ENCODE measurements at places on chromosomes 2 and 18. TPM values are rescaled to one million over a fixed set of nuclear protein-coding genes. Genes with fewer than 3 reads are reported as not detected.

Gene DNAH7
- not detected for total RNA-seq

Gene WDR7
- 22.2 TPM for total RNA-seq

Gene TEX44
- not detected for total RNA-seq

DNA sequence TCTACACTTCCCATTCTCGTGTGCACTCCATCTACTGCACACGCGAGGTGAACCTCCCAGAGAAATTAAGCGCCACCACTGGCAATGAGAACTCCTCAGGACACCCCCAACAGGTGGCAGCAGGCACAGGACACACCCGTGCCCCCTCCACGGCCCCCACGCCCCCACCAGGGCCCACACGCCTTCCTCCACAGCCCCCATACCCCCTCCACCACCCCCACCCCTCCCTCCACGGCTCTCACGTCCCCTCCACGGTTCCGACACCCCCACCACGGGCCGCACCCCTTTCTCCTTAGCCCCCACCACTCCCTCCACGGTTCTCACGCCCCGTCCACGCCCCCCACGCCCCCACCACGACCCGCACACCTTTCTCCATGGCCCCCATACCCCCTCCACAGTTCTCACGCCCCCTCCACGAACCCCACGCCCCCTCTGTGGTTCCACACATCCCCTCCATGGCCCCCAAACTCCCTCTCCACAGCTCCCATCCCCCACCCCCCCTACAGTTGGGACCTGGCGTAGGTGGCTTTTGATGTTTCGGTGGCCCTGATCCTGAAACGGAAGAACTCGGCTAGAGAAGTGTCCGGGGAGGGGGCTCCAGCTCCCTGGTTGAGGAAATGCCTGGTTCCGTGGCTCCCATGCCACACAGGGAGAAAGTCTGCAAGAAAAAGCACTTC lies 110.8 kb downstream of the ZNF516 start:
- peaks cover 5% of the 10 kb centered on the region for H3K4me1 ChIP-seq
- H3K27ac ChIP-seq, result no peak overlapping the region
- no peaks in the 10 kb centered on the region for H3K36me3 ChIP-seq
- DNase-seq, result no peak
- no peak overlapping the region for H3K4me3 ChIP-seq

Gene WNT6
- total RNA-seq, result 0.48 TPM

DNA sequence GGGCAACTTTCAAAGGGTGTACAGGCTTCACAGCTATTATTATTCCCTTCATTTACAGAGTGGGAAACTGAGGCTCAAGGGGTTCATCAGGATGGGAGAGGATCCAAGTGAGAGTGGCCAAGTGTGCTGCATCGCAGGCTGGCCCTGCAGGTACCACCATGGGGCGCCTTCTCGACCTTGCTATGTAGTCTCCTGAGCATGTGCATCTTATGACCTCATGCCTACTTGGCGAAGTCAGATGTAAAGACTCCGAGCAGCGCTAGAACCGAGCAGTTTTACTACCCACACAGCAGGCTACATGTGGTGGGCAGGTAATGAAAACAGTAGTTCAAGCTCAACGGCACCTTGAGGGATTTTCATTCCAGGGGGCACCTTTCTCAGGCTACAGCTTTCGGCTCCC lies 42.0 kb downstream of the TFCP2L1 start:
- no peak for DNase-seq
- no peak overlapping the region for H3K27ac ChIP-seq
- no peak overlapping the region for H3K4me3 ChIP-seq
- H3K27me3 ChIP-seq, result no peaks in the 10 kb centered on the region
- no peaks in the 10 kb centered on the region for H3K36me3 ChIP-seq

Gene SERPINB11
- not detected for total RNA-seq

DNA sequence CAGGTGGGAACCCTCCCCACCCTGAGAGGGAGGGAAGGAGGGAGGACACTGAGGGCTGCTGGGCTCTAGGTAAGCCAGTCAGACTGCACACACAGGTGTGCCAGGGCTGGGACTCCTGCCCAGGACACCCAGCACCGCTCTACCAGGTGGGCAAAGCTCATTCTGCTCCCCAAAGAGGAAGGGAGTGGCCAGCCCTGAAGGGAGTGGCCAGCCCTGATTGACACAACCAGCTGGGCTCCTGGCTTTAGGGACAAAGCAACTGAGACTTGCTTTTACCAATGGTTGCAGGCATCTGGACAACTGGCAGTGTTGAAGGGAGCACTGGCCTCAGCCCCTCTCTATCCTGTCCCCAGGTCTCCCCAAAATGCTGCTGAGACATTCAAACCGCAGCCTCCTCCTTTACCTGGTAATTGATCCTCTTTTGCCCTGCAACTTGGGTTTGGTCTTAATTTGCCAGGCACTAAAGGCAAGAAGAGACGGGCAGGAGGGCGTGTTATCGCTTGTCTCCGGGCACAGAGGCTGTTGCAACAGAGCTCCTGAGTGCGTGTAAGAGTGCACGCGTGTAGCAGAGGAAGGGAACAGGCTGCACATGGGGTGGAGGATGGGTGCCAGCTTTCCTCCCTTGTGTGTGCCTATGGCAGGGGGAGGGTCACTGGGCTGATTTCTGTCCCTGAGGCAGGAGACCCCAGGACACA lies 14.5 kb upstream of the FOSL2 start:
- H3K27me3 ChIP-seq, result no peaks in the 10 kb centered on the region
- peaks cover 18% of the 10 kb centered on the region for H3K4me1 ChIP-seq
- DNase-seq, result peak; percentile 87
- peak overlapping the region; percentile 31 for H3K4me3 ChIP-seq

DNA sequence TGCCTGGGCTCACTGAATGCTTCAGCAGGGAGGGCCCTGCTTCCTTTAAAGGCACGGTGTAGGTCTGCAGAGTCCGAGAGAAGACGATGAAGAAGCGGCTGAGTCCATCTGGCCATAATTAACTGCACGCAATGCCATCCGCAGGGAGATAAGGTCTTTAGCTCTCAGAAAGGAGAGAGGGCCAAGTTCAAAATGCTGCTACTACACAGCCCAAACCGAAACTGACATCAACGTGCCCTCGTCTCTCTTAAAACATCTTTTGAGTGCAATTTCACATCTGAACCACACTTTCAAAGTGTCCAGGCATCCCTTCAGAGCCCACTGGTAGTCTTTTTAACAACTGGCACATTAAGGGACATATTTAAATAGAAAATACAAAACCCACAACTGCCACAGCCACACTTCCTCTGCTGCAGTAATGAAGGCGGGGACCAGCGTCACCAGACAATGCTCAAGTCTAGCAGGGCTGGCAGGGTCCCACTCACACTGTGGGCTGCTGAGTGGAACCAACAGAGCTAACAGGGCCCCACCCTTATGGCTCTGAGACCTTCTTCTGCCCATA lies 35.8 kb downstream of the ST3GAL5 start:
- H3K27me3 ChIP-seq, result no peaks in the 10 kb centered on the region
- H3K4me3 ChIP-seq, result peak overlapping the region; percentile 12

GRCh38 chr2:217753460-217754200 lies 249.2 kb downstream of the TNS1 start:
- H3K4me1 ChIP-seq, result no peaks in the 10 kb centered on the region
- H3K4me3 ChIP-seq, result no peak overlapping the region
- no peaks in the 10 kb centered on the region for H3K27me3 ChIP-seq
- no peaks in the 10 kb centered on the region for H3K36me3 ChIP-seq
- DNase-seq, result no peak

Gene MAP4K3
- total RNA-seq, result 37.0 TPM

DNA sequence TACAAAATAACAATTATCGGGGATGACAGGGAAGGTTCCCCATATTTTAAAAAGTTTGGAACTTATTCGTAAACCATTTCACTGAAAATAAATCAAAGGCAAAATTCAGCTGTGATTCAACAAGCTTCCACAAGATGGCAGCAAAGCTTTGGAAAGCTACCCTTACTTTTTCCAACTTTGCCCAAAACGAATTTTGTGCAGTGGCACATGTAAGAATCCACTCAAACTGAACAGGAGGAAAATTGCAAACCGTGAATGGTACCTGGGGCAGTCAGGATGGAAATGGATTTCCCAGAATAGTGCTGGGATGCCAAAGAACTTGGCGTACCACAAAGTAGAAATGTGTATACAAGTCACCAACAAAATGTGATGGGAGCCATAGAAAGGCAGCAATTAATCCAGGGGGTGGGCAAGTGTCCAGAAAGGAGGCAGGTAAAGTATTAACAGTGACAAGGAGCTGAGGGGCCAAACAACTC lies 10.7 kb downstream of the RPL31 start:
- H3K36me3 ChIP-seq, result peaks cover 3% of the 10 kb centered on the region
- H3K27ac ChIP-seq, result no peak overlapping the region
- H3K27me3 ChIP-seq, result no peaks in the 10 kb centered on the region

- H3K27me3 ChIP-seq, result no peaks in the 10 kb centered on the region
- no peak overlapping the region for H3K27ac ChIP-seq
- H3K4me1 ChIP-seq, result no peaks in the 10 kb centered on the region
- DNase-seq, result no peak
- H3K4me3 ChIP-seq, result no peak overlapping the region
- no peaks in the 10 kb centered on the region for H3K36me3 ChIP-seq
Measured at GRCh38 chr2:53562407-53562806, 205.2 kb upstream of the CHAC2 start.

GRCh38 chr2:151165105-151165684 lies 96.5 kb downstream of the RBM43 start:
- no peak overlapping the region for H3K27ac ChIP-seq
- no peak overlapping the region for H3K4me3 ChIP-seq
- H3K4me1 ChIP-seq, result no peaks in the 10 kb centered on the region
- no peaks in the 10 kb centered on the region for H3K36me3 ChIP-seq
- no peak for DNase-seq
- no peaks in the 10 kb centered on the region for H3K27me3 ChIP-seq

Gene KCNE4
- total RNA-seq, result 1.7 TPM

- H3K4me1 ChIP-seq, result peaks cover 2% of the 10 kb centered on the region
- H3K4me3 ChIP-seq, result no peak overlapping the region
Measured at GRCh38 chr2:170161516-170162270, 16.3 kb upstream of the MYO3B start.

DNA sequence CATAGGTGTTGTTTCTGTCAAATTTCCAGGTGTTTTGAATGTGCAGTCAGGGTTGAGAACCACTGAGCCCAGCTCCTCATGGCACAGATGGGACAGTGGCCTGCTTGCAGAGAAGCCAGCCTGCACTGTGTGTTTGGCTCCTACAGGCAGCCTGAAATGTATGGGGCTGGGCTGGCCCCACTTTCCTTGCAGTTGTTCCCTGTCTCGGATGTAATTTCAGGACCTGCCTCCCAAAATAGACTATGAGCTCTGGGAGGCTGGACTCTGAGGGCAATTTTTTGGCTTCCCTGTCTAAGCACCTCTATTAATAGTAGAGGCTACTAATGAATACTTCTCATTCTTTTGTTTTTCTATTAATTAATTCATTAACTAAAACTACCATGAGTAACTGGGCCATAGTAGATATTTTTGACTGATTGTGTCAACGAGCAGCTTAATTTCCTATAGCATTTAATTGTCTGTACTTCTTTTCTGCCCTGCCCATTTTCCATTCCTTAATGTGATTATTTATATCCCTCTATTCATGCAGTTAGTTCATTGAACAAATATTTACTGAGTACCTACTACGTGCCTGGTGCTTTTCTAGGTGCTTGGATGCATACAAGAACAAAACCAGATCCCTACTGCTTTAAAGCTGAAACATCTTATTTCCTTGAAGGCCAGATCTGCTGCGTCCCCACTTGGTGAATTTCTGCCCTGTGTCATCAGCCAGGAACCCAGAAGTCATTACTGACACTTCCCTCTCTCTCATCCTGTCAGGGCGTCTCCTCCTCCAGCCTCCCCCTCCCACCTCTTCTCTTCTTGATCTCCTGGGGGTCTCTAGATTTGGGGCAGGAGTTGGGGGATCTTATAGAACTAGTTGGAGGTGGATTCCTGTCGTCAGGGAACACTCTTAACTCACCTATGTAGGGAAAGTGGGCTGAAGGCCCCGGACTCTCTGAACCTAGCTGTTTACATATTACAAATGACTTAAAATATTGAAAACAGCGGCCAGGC lies 16.3 kb downstream of the DYSF start:
- H3K4me3 ChIP-seq, result peak overlapping the region; percentile 75
- peaks cover 80% of the 10 kb centered on the region for H3K4me1 ChIP-seq
- no peaks in the 10 kb centered on the region for H3K27me3 ChIP-seq
- H3K27ac ChIP-seq, result peak overlapping the region; percentile 90
- DNase-seq, result peak; percentile 44

GRCh38 chr2:96108151-96108540 lies 8.2 kb downstream of the ADRA2B start:
- DNase-seq, result no peak
- H3K4me1 ChIP-seq, result no peaks in the 10 kb centered on the region

- peaks cover 11% of the 10 kb centered on the region for H3K4me1 ChIP-seq
- no peak overlapping the region for H3K27ac ChIP-seq
- H3K36me3 ChIP-seq, result no peaks in the 10 kb centered on the region
- no peaks in the 10 kb centered on the region for H3K27me3 ChIP-seq
- H3K4me3 ChIP-seq, result no peak overlapping the region
Measured at GRCh38 chr2:42043789-42044394, 3.9 kb upstream of the PKDCC start.

DNA sequence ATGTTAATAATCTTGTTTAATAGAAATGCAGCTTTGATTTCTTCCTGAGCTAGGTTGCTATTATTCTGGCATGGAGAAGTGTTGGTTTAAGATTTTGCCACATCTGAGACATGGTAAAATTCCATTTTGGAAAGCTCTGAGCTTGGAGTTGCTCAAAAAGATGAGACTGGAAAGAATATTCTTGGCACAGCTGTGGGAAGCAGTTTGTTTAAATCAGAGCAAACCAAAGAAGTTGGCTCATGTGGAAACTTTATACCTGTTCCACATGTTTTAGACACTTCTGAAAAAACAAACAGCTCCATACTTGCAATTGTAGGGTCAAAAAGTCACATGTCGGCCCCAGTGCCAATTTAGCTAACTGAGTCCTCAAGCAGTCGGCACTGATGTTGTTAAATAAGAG lies 116.6 kb downstream of the SLC4A3 start:
- H3K27ac ChIP-seq, result no peak overlapping the region
- no peaks in the 10 kb centered on the region for H3K36me3 ChIP-seq
- no peak for DNase-seq
- H3K4me1 ChIP-seq, result no peaks in the 10 kb centered on the region
- H3K4me3 ChIP-seq, result no peak overlapping the region

- H3K4me1 ChIP-seq, result no peaks in the 10 kb centered on the region
- no peak overlapping the region for H3K27ac ChIP-seq
- H3K27me3 ChIP-seq, result no peaks in the 10 kb centered on the region
- no peaks in the 10 kb centered on the region for H3K36me3 ChIP-seq
- no peak overlapping the region for H3K4me3 ChIP-seq
- DNase-seq, result no peak
Measured at GRCh38 chr2:80231421-80231820, 73.1 kb downstream of the LRRTM1 start.

- H3K36me3 ChIP-seq, result no peaks in the 10 kb centered on the region
- peak overlapping the region; percentile 46 for H3K4me3 ChIP-seq
- H3K27ac ChIP-seq, result peak overlapping the region; percentile 93
- H3K27me3 ChIP-seq, result no peaks in the 10 kb centered on the region
- peak; percentile 68 for DNase-seq
Measured at GRCh38 chr2:237673130-237674001, 46.0 kb downstream of the LRRFIP1 start.

- H3K4me3 ChIP-seq, result no peak overlapping the region
- no peaks in the 10 kb centered on the region for H3K27me3 ChIP-seq
- H3K36me3 ChIP-seq, result no peaks in the 10 kb centered on the region
- no peaks in the 10 kb centered on the region for H3K4me1 ChIP-seq
- no peak for DNase-seq
Measured at GRCh38 chr18:52216109-52216508, 123.9 kb upstream of the DCC start.

Gene CPLX4
- total RNA-seq, result not detected

Gene CRIM1
- total RNA-seq, result 49.8 TPM

Gene ST8SIA5
- total RNA-seq, result 1.8 TPM

- peaks cover 11% of the 10 kb centered on the region for H3K4me1 ChIP-seq
- H3K4me3 ChIP-seq, result no peak overlapping the region
- DNase-seq, result peak; percentile 65
- no peak overlapping the region for H3K27ac ChIP-seq
- no peaks in the 10 kb centered on the region for H3K36me3 ChIP-seq
- H3K27me3 ChIP-seq, result no peaks in the 10 kb centered on the region
Measured at GRCh38 chr2:72137498-72138010, 10.1 kb downstream of the CYP26B1 start.

Data from psoas muscle (tissue), 8 donors.